ENCODE measurements at places on chromosomes 1 and 21.

DNA sequence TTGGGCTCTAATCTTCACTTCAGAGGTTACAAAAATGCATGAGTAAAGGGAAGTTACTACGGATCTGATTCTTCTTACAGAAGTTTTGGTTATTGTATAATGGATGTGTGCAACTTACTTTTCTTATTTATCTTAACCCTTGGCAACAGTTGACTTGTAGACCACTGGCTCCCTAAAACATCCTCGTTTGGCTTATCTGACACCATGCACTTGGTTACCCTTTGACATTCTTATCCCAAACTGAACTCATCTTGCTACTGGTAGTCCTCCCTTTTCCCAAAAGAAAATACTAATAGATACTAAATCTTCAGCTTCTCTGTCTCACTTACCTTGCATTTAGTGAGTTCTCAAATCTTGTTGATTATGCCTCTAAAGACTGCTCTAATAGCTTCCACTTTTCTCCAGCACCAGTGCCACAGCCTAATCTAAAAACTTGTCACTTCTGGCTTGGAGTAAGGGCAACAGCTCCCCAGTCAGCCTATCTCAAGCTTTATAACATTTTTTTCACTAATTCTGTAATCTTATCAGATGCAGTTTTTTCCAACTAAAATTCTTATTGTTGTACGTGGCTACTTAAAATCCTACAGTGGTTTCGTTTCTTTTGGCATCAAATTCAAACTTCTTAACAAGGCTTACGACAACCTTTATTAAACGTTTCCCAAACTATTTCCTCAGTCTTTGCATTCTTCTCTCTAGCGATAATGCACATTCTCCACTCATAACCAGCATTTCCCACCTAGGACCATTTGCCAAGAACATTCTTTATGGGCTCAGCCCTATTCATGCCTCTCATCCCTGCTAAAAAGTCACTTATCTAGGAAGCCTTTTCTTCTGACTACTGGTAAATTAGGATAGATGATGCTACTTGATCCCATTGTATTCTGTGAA is 204.2 kb downstream of the KCNT2 start:
- DNase-seq, result no peak

DNA sequence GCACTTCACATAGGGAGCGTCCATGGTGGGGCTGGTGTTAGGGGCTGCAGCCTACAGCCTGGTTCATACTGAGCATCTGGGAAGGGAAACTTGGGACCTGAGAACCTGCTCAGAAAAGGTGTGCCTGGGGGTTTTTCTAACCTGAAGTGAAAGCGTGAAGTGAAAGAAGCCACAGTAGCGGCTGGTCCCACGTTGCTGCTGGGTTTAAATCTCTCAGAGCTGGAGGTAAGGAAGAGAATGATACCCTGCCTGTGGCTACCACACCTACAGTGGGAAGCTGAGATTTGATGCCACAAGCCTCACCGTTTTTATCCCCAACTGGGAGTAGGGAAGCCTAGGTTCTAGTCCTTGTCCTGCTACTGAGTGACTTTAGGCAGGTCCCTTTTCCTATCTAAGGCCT is 21.0 kb upstream of the FUCA1 start:
- no peak for DNase-seq

DNA sequence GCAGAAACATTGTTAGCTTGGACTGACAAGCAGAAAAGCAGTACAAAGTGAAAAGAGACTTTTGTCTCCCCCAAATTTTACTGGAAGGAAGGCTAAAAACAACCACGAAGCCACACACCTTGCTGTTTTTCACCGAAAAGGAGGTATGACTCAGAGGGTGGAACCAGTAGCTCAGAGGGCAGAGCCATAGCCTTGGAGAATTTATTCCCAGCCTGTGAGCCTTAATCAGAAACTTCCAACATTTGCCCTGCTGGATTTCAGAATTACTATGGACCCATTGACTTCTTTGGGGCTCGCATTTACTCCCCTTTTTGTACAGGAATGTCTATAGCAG is 32.0 kb downstream of the RPS6KC1 start:
- no peak for DNase-seq

GRCh38 chr1:56106531-56107274 is 472.7 kb downstream of the PLPP3 start:
- no peak for DNase-seq

GRCh38 chr1:239717097-239717917 is 330.9 kb downstream of the CHRM3 start:
- no peak for DNase-seq
